Breast epithelium (tissue), 4 donors: ENCODE measurements at places on chromosomes 13 and 19. TPM values are rescaled to one million over a fixed set of nuclear protein-coding genes. Genes with fewer than 3 reads are reported as not detected.

DNA sequence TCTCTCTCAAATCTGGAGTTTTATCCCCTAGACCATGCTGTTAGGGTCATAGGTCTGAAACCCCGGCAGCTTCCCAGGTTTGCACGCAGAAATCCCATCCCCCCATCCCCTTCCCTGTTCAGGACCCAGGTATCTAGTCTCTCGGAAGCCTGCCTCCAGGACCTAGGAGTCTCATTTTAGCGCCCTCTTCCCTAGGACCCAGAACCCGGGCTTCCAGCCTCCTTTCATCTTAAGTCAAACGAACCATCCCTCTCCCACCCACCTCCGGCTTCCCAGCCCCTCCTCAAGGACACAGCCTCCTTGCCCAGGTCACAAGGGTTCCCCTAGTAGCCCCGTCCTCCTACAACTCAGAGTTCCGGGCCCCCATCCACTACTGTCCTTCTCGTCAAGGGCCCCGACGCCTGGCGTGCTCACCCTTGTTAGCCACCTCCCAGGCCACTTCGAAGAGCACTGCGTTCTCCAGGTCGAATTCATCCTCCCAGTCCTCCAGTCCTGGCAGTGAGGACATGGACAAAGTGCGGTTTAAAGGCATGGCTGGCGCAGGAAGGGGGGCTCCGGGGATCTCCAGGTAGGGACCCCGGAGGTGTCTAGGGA lies 431 bp downstream of the GYS1 start:
- no peak for DNase-seq

- no peak for DNase-seq
Observed at GRCh38 chr19:49155005-49155819, at the start of gene HRC. Gene HRC (minus strand): TSS chr19:49155396. CDS start chr19:49155237, 159 bp downstream.

- no peak for DNase-seq
Observed at GRCh38 chr13:68727165-68727564, 1380.5 kb upstream of the ATXN8OS start.

DNA sequence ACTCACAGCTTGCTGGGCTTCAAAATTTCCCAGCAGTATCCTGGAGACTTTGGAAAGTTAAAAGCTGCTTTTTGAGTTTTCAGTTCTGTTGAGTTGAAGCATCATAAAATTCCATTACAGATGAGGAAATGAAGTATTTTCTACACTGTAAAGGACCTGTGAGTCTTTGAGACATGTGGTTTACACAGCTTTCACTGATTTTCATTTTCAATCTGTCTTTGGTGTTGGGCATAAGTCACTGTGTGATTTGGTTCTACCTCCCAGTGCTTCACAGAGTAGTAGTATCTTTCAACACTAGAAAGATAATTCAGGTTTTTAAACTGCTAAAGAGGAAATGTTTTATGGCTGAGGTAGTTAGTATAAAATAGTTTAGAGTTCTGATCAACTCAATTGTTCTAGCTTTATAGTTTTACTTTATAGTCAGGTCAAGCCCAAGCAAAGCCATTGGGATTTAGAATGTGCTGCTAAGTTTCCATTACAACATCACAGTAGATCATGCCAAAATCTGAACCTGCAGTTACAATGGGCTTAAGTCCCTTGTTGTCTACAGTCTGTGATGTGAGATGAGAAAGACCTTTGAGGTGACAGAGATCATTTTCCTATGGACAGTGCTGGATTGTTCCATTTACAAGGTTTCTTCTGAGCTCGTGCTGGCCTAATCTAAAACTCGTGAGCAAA lies 161.6 kb downstream of the FLT1 start:
- DNase-seq: no peak

GRCh38 chr19:46221981-46222610 lies 7.4 kb upstream of the IGFL1 start:
- DNase-seq: peak; percentile 85

ADGRE3 gene
- total RNA-seq: 0.44 TPM

DNA sequence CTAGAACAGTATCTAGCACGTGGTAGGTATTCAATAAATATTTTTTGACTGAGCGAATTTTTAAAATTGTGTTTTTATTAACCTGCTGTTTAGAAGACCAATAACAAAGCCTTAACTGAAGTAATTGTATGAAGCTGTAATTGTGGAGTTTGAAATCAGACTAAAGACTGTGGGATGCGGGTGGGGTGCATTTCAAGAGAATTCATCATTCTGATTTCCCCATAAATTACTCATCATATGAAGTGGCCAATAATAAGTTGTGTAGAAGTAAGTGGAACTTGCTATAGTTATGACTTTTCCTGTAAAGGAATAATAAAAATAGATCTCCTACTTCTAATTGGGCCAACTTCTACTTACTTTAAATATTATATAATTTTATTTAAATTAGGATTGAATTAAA lies 449.3 kb downstream of the PCDH9 start:
- DNase-seq: no peak
